CD4-positive, alpha-beta T cell treated with Interleukin-17A for 1 hour (primary cell): ENCODE measurements at places on chromosomes 7 and 10.

DNA sequence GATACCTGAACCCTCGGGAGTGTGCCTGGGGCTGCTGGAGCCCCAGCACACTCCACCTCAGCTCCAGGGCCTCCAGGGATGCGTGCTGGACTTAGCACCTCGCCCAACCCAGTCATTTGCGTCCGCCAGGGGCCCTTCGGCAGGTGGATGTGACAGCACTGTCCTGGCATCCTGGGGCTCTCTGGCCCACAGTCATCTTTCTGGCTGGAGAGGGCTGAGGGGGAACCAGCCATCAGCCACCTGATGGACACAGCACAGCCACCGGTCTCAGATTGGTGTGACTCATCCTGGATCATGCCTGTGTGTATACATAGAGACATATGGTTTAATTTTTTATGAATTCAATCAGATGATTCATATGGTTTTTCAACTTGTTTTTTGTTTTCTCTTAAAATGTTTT lies 11.1 kb downstream of the ZNF775 start:
- no peak for DNase-seq

- DNase-seq, result no peak
Measured at GRCh38 chr10:60427709-60428386, 38.2 kb upstream of the ANK3 start.

DNA sequence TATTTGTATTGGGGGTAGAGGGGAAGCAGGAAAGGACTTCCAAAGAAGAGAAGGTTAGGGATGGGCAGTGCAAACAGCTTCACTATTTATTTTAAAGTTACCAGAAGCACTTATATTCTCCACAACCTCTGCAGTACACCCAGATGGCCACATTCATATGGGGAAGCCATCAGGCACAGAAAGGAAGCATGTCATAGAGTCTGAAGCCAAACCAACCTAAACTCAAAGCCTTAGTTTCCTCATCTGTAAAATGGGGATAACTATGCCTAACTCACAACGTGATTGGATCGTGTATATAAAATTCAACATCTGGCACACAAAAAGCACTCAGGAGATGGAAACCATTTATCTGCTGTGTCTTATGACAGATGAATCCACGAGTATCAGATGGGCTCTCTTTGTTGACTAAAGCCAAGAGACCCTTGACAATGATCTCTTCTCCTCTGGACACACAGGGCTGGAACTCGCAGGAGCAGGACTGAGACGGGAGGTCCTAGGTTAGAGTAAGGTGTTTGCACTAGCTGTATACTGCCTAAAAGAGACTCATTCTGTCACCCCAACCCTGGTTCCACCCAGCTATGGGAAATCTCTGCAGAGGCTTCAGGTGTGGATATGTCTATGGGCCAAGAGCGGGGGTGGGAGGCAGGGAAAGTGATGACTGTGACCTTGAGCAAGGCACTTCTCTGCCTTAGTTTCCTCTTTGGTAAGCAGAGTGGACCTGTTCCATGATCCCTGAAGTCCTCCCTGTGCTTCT lies 1.8 kb downstream of the KIAA1549 start:
- peak; percentile 12 for DNase-seq

DNA sequence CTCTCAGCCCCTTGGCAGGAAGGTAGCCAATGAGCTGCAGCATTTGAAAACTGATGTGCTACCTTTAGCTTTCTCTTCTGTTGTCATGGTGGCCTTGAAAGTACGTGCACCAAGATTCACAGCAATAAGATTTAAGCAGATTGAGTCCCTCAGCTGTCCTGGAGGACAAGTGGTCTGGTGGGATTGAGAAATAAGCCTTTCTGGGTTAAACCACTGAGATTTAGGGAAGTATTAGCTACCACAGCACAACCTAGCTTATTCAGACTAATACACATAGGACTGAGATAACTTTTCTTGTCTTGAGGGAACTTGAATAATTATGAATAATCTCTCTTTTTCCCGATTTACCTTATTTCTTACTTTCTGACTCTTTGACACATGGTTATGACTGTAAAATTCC lies 324.0 kb downstream of the PTEN start:
- no peak for DNase-seq

- DNase-seq, result no peak
Measured at GRCh38 chr7:66050990-66051448, 24.6 kb upstream of the ASL start.

DNA sequence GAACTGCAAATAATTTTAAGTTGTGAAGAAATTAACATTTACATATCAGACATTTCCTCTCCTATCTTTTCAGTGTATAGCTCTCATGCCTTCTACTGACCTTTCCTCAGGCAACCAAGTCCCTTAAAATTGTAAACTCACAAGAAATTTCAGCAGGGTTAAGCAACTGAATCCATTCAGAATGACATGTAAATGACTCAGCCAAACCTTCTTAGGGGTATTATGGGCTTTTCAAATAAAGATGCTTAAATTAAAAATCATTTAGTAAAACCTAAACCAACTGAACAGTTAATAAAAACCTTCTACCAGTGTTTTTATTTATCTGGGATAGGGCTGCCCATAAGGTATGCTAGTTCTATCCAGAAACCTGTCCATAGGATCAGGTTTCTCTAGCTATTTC lies 20.7 kb downstream of the WAPL start:
- DNase-seq, result no peak

DNA sequence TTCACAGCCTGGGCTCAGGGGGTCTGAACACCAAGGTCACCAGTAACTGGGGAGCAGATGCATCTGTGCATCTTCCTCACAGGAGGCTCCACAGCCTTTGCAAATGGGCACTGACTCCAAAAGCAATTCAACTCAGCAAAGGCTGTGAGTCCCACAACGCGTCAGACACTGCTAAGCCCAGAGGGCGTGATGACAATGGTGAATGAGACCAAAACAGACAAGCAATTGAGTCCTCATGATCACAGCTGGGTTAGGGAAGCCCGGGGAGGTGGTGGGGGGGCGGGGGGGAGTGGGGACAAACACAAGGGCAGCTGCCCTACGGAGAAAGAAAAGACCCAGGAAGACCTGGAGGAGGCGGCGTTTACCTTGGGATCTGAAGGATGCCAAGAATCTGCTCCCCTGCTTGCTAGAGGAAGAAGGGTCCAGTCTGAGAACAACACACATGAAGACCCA lies 61.6 kb upstream of the RNF32 start:
- no peak for DNase-seq

DNA sequence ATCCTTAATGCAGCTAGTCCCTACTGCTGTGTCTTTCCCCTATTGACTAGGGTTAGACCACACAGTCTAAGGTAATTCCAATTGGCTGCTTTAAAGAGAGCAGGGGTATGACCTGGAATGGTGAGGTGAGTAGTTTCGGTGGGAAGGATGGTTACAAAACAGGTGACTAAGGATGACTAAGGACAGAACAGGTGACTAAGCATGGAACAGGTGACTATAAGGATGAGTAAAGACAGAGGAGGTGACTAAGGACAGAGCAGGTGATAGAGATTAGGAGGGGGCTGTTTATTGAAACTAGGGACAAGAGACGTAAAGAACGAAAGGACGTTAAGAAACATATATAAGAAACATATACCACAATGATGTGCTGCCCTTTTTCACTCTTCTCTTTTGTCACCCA lies 145.1 kb upstream of the TMEM106B start:
- DNase-seq, result no peak

- DNase-seq, result no peak
Measured at GRCh38 chr7:24337180-24337579, 53.2 kb downstream of the NPY start.

- DNase-seq, result no peak
Measured at GRCh38 chr7:18513343-18513742, 17.8 kb downstream of the HDAC9 start.

- DNase-seq, result no peak
Measured at GRCh38 chr10:49282306-49282705, 16.7 kb upstream of the C10orf71 start.
